Retina (tissue), 1 donor: ENCODE measurements at places on chromosomes 5 and 9.
A peak's percentile ranks its signal among the peaks of the same experiment; 100 is the strongest.

GRCh38 chr9:73143711-73144328 lies 7.8 kb upstream of the ANXA1 start:
- no peak for DNase-seq

- no peak for DNase-seq
Observed at GRCh38 chr5:144093868-144094267, 76.6 kb downstream of the YIPF5 start.

DNA sequence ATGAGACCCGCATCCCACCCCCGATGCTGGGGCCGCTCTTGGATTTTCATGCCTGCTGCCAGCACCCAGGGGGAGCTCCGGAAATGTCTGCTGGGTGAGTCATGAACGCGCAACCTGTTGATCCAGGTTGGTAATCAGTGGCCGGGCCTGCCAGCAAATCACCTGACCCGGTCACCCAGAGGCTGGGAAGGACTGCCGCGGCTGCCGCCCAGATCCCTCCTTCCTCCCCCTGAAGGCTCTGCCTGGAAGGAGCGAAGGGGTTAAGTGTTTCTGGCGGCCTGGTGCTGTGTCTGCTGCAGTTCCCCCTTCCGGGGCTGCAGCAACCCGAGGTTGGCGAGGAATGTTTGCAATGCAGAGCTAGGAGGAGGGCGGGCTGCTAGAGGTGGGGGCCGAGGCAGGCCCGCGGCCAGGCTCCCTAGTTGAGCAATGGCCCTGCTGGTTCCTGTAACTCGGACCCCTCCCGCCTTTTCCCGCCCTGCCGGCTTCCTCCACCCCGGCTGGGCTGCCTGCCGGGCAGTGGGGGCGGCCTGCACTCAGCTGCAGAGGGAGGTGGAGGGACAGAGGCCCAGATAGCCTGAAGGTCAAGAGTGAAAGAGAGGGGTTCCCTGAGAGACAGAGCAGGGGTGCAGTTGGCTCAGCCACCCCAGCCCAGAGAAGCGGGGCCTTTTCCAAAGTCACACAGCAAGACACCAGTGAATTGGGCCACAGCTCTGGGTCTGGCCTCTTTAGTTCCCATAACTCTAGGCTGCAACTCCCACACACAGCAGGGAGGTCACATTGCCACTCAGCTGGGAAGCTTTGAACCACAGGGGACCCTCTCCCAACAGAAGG lies 156.3 kb upstream of the IER5L start:
- DNase-seq = peak; percentile 83

DNA sequence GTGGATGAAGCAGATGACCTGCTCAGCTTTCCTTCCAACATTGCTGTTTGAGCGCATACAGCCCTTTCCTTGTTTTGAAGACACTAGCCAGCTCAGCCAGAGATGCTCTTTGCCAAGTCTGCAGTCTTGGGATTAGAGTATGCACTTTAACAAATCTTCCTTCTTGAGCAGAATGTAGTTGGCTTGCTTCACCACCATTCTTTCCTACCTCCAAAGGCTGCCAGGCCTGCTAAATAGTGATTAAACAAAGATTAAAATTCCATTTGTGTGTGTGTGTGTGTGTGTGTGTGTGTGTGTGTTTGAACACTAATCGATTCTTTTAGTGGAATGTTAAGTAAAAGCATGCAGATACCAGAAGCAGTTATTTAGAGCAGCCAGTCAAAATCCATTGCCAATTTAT lies 97.6 kb downstream of the GALNT10 start:
- DNase-seq = no peak

DNA sequence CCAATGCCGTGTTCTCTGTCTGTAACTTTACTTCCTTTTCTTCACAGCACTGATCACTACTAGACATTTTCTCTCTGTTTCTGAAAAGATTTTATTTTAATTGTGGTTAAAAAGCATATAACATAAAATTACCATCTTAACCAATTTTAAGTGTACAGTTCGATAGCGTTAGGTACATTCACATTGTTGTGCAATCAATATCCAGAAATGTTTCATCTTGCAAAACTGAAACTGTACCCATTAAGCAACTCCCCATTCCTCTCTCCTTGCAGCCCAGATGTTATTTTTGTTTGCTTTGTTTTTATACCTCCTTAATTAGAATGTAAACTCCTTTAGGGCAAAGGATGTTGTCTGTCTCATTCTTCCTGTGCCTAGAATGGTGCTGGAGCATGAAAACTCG lies 47.5 kb downstream of the COL27A1 start:
- DNase-seq = no peak

- DNase-seq = no peak
Observed at GRCh38 chr5:154254896-154255295, 64.4 kb downstream of the GALNT10 start.

DNA sequence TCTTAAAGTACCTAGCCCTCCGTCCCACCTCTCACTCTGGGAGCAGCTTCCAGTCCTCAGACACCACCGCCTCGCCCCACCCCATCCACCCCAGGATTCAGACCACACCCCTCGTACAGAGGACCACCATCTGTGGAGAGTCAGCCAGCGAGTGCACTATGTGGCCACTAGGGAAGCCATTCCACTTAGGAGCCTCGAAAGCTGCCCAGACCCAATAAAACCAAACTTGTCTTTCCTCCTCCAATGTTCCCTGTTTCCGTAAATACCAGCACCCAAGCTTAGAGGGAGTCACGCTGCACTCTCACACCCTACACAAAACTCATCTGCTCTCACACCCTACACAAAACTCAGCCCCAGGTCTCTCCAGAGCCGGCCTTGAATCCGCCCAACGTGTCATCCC lies 1.9 kb downstream of the GCNT4 start:
- DNase-seq = peak; percentile 26

- no peak for DNase-seq
Observed at GRCh38 chr5:107779437-107779836, 108.7 kb upstream of the EFNA5 start.

GRCh38 chr9:81145331-81145963 lies 543.9 kb downstream of the TLE1 start:
- DNase-seq = no peak

- DNase-seq = no peak
Observed at GRCh38 chr5:115458416-115458815, 86.2 kb downstream of the FEM1C start.

GRCh38 chr5:33479311-33479710 lies 38.5 kb downstream of the TARS1 start:
- DNase-seq = no peak

DNA sequence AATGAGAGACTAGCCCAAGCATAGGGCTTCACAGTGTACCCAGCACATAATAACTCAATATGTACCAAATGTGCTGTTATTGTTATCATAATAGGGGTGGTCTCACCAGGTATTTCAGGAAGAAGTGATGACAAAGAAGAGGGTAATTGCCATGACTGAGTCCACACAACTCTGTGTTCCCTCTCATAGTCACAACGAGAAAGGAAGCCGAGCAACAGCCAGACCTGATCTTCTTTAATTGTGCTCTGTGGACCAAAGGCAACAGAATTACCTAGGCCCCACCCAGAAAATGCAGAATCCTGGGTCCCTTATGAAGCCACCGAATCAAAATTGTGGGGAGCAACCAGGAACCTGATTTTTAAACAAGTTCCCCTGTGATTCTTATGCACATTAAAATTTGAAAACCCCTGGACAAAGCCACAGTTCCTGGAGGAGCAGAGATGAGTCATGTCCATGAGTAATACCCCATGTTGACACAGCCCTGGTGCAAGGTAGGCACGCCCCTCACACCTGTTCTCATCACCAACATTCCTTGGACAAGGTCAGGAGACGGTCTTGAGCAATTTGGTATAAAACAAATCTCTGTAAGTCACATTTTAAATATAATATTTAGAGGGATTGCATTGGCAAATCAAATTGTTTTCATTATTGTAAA lies 5.2 kb downstream of the FGF1 start:
- no peak for DNase-seq

DNA sequence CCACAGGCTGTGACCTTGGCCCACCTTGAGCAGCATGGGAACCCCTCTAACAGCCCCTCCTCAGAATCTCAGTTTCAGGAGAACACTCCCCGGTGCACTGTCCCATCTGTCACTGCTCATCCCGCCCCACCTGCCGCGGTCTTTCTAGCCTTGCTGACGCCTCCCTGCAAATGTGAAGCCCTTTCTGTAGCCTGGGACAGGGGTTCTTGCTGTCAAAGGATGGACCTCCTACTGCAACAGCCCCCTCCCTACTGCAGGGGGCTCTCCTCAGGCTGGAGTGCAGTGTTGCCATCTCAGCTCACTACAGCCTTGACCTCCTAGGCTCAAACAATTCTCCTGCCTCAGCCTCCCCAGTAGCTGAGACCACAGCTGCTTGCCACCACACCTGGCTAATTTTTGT lies 20.0 kb downstream of the OR2V1 start:
- no peak for DNase-seq

- peak; percentile 44 for DNase-seq
Observed at GRCh38 chr5:61625137-61625561, 293.1 kb downstream of the ZSWIM6 start.

- DNase-seq = no peak
Observed at GRCh38 chr9:653856-654387, 187.6 kb upstream of the DMRT1 start.

DNA sequence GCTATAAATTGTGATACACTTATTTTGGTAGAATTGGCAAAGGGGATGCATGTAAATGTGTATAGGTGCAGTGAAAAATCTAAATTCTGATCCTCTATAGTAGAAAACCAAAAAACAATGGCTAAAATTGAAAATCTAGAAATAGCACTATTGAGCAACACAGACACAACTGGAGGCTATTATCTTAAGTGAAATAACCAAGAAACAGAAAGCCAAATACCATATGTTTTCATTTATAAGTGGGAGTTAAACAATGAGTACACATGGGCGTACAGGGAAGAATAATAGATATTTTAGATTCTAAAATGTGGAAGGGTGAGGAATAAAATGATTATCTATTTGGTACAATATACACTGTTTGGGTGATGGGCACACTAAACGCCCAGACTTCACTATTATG lies 183.2 kb upstream of the TUSC1 start:
- no peak for DNase-seq

DNA sequence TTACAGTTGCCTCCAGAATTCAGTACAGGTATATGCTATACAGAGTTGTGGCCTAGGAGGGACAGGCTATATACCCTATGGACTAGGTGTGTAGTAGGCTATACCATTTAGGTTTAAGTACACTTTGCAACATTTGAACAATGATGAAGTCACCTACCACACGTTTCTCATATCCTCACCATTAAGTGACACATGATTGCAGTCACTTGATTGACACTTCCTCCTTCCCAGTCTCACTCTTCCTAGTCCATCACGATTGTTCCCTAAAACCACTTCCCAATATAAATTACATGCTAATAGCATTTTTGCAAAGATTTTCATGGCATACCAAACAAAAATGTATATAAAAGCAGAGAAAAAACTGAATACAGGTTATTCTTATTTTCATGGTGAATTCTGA lies 312.2 kb downstream of the EPB41L4A start:
- DNase-seq = no peak

GRCh38 chr5:145598184-145598583 lies 237.0 kb downstream of the PRELID2 start:
- no peak for DNase-seq

- no peak for DNase-seq
Observed at GRCh38 chr9:134558124-134558905, 83.3 kb upstream of the COL5A1 start.

DNA sequence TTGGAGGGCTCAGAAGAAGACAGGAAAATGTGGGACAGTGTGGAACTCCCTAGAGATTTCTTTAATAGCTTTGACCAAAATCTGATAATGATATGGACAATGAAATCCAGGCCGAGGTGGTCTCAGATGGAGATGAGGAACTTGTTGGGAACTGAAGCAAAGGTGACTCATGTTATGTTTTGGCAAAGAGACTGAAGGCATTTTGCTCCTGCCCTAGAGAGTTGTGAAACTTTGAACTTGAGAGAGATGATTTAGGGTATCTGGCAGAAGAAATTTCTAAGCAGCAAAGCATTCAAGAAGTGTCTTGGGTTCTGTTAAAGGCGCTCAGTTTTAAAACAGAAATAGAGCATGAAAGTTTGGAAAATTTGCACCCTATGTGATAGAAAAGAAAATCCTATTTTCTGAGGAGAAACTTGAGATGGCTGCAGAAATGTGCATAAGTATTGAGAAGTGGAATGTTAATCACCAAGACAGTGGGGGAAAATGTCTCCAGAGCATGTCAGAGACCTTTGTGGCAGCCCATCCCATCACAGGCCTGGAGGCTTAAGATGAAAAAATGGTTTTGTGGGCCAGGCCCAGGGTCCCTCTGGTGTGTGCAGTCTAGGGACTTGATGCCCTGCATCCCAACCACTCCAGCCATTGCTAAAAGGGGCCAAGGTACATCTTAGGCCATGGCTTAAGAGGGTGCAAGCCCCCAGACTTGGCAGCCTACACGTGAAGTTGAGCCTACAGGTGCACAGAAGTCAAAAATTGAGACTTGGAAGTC lies 463.7 kb upstream of the TLE4 start:
- no peak for DNase-seq

DNA sequence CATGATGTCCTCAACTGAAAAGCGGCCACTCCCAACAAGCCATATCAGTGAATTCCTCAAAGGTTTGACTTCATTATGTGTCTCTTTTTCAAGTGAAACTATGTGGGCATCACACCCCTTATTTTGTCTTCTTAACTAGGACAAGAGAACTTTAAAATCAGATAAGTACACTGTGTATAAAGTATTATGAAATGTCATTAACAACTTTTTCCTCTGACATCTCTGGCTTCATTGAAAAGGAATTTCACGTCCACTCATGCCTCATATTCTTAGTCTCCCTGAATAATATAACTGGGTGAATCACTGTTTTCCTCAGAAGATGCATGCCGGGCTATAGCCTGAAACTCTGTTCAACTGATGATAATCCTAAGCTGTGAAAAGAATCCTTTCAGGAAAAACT lies 415.8 kb downstream of the ACTL7B start:
- DNase-seq = no peak

DNA sequence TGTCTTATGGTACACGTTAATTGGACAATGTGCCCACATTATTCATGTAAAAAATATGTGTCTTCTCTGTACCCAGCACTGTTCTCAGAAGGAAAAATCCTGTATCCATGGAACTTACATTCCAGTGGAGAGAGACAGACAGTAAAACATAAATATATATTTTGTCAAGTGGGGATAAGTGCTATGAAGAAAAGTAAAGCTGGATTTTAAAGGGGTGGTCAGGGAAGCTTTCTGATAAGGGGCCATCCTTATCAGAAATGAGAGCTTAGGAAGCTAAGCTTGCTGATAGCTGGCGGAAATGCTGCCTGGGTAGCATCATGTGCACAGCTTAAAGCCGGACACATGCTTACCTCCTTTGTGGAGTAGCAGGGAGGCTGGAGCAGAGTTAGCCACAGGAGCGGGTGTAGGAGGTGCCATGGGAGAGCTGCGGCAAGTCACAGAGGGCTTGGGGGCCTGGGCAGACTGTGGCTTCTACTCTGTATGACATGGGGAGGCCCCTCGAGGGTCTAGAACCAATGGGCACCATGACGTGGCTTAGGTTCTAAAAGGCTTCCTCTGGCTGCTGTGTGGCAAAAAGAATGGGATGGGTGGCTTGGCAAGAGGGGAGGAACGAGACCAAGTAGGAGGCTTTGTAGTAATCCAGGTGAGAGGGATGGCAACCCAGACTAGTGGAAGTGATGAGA lies 141.7 kb downstream of the FGF1 start:
- DNase-seq = no peak
